ENCODE measurements at places on chromosomes 7 and 10.

- no peak for DNase-seq
Measured at GRCh38 chr7:82534684-82535083, 91.1 kb upstream of the CACNA2D1 start.

GRCh38 chr10:6743291-6743849 is 163.3 kb upstream of the PRKCQ start:
- no peak for DNase-seq

DNA sequence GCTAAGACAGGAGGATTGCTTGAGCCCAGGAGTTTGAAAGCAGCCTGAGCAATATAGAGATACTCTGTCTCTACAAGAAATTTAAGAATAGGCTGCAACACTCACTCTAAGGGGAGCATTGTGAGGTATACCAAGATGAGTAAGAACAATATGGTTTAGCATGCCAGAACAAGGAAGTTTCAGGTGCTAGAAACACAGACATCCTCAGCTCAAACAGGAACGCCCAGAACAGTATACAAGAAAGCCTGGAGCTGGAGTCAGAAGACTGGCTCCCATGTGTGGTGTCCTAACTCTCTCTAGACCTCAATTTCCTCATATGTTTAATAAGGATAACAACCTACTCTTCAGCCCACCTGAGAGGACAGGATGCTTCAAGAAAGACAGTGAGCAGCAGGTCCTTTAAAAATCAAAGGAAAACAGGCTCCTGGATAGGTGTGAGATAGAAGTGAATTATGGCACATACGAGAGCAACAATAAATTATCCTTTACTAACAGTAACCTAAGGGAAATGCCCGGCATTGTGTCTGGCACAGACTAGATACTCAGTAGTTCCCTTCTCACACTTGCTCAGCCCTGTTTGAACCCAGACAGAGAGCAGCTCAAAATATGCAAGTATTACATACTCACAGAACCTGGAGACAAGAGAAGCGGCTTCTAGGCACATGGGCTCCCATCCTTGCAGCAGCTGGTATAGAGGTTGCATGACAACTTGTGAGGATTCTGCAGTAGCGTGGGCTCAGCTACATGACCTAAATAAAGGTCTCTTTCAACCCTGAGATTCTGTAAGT is 45.4 kb downstream of the KAT6B start:
- no peak for DNase-seq

DNA sequence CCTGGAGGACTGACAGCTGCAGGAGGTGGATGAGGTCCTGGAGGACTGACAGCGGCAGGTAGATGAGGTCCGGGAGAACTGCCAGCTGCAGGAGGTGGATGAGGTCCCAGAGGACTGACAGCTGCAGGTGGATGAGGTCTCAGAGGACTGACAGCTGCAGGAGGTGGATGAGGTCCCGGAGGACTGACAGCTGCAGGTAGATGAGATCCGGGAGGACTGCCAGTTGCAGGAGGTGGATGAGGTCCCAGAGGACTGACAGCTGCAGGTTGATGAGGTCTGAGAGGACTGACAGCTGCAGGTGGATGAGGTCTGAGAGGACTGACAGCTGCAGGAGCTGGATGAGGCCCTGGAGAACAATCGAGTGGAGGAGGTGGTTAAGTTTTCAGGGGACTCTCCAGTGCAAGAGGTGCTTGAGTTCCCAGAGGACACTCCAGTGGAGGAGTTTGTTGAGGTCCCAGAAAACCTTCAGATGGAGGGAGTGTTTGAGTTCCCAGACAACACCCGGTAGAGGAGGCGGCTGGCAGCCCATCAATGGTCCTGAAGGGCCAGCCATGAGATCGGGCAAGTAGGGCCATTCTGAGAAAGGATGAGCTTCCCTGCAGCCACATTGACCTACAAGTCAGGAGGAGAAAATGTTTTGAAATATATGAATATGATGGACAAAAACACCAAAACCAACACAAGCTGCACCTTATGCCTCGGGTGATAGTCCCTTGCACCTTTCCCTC is 4.7 kb upstream of the EIF5AL1 start:
- DNase-seq: no peak

DNA sequence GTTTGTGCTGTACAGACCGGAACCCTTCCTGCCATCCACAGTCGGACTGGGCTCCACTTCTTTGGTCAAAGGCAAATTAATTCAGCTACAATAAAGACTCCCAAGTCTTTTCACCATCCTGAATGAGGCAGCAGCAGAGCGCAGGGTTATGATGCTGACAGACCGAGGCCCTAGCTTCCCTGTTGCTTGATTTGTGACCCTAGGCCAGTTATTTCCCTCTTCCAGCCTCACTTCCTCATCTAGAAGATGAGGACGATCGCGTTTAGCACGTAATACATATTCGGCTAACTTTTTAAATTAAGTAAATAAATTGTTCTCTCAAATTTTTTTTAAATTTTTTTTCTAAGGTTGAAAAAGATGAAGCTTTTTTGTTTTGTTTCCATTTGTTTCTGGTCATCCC is 18.1 kb downstream of the ADRB1 start:
- DNase-seq: no peak

GRCh38 chr10:78471723-78472550 is 438.3 kb downstream of the RPS24 start:
- no peak for DNase-seq

GRCh38 chr10:127939786-127940330 is 33.0 kb downstream of the PTPRE start:
- DNase-seq: no peak

GRCh38 chr7:80453699-80454340 is 58.0 kb downstream of the GNAT3 start:
- DNase-seq: no peak

DNA sequence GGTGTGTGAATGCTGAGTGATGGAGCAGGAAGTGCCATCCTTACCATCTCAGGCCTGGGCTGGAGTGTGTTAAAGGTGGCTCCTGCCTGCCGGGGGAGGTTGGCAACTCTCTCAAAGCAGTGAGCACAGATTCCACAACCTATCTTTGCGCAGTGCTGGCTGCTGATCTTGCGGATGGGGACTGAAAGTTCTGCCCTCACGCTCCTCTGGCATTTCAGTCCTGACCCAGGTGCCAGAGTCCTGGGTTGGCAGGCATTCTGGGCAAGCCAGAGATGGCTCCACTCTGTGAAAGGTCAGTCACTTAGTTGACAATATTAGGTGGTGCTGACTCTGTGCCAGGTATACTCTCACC is 315.5 kb downstream of the RPS24 start:
- DNase-seq: no peak

GRCh38 chr7:47908720-47909119 is 39.5 kb downstream of the PKD1L1 start:
- DNase-seq: no peak

DNA sequence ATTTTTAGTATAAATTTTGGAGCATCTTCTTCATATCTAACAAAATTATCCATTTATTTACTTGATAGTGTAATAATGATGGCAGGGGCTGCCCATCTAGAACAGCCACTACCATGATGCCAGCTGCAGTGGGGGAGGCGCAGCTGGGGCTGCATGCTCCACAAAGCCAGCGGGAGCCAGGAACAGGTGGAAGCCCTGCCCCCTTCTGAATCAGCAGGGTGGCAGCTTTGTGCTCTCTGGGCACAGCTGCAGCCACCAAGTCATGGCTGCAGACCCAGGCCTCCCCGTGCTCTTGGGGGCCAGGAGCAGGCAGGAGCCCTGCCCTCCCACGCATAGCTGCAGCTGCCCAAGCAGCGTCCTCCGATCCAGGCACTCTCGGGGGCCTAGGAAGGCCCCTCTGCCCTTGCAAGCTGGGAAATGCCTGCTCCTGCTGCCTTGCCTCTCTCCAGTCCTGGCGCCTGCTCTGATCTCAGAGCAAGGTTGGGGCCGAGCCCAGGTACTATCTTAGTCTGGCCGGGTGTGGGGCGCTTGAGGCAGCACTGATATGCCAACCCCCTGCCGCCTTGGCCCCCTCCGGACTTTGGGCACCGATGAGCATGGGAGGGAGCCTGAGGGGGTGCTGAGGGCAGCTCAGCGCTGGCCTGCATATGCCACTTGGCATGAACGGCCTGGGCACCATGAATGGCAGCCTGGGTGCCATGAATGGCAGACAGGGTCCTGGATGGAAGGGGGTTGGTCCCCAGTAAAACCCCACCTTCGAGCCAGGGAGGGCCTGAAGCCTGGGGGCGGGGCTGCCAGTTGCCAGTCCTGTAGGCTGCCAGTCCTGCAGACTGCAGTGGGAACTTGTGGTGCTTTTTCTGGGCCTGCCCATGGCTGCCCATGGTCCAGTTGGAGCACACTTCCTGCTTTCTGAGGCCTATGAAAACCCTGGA is 1110.8 kb upstream of the POT1 start:
- no peak for DNase-seq

Data from stimulated activated CD4-positive, alpha-beta T cell treated with anti-CD3 and anti-CD28 coated beads, Interleukin-1b, Interleukin-23, amount 100 ng/mL, for 4 hours (primary cell).